ENCODE measurements at places on chromosomes 3 and 15. TPM values are rescaled to one million over a fixed set of nuclear protein-coding genes. Genes with fewer than 3 reads are reported as not detected.
A peak's percentile ranks its signal among the peaks of the same experiment; 100 is the strongest.

GRCh38 chr15:57419335-57419734, 43.0 kb downstream of the CGNL1 start:
- DNase-seq = no peak

TUSC2 gene
- 24.8 TPM for total RNA-seq

DNA sequence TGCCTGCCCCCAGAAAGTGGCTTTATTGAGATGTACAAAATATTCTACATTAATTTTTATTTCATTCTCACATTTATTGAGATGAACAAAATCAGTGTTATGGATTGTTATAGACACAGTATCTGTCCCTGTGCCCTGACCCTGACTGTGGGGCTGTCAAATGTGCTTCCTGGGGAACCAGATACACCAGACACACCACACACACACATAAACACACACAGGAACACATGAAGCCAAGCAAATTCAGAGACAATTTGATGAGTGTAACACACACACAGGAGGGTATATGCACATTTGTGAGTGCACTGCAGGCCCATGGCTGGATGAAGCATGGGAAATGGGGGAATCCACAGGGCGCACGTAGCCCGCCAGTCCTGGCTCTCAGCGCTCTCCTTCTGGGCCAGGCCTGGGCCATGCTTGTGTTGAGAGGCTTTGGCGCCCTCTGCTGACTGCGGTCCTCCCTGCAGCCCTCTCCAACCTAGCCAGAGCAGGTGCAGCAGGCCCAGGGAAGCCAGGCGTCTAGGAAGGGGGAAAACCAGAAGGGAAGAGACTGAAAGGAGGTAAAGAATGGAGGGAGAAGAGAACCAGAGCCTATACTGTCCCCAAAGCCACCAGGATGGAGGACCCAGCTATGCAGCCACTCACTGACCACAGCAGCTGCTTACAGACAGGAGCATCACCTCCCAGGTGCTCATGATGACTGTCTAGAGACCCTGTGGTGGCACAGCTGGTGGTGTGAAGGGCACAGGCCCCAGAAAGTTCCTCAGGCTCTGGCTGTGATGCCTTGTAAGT, 18.0 kb upstream of the LOXL1 start:
- peak; percentile 15 for DNase-seq

COL6A6 gene
- total RNA-seq = not detected

IQCF5 gene
- not detected for total RNA-seq
